ENCODE measurements at places on chromosomes 5 and 9. TPM values are rescaled to one million over a fixed set of nuclear protein-coding genes. Genes with fewer than 3 reads are reported as not detected.

DNA sequence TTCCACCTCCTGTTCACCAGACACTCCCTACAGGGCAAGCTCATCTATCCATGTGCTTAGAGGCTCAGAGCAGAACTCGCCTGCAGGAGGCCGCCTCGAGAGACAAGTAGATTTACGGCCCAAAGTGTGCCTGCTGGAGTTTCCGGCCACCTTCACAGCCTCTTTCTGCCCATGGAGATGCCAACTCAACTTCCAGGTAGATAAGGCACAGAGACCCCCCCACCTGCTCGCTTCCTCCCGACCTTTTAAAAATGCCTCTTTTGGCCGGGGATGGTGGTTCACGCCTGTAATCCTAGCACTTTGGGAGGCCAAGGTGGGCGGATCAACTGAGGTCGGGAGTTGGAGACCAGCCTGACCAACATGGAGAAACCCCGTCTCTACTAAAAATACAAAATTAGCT, 46.6 kb downstream of the EXD3 start:
- no peaks in the 10 kb centered on the region for H3K27me3 ChIP-seq
- no peak for DNase-seq
- H3K4me3 ChIP-seq, result no peak overlapping the region
- H3K27ac ChIP-seq, result no peak overlapping the region

GRCh38 chr5:166324372-166324771, 1967.1 kb upstream of the WWC1 start:
- no peak overlapping the region for H3K27ac ChIP-seq
- no peaks in the 10 kb centered on the region for H3K27me3 ChIP-seq
- no peaks in the 10 kb centered on the region for H3K4me1 ChIP-seq
- no peak overlapping the region for H3K4me3 ChIP-seq
- no peaks in the 10 kb centered on the region for H3K36me3 ChIP-seq

DNA sequence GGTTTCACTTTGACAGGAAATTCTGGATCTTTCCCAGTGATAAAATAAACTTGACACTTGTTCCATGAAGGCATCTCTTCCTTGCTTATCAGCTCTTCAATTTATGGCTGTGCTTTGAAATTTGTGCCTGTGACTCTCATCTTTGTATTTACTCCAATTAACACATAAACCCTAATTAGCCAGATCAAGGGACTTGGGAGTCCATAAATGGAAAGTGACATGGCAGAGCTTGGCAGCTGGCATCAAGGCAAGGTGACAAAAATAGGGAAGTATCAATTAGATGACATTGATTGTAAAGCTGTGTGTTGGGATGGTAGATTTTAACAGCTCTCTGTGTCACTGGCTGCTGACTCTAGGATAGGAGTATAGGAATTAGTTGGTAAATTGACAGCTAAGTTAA, 133.9 kb downstream of the PBX3 start:
- no peaks in the 10 kb centered on the region for H3K27me3 ChIP-seq
- no peak overlapping the region for H3K4me3 ChIP-seq
- no peaks in the 10 kb centered on the region for H3K36me3 ChIP-seq
- H3K4me1 ChIP-seq, result no peaks in the 10 kb centered on the region
- DNase-seq, result no peak

The VAV2 gene
- 48.4 TPM for polyA plus RNA-seq

GRCh38 chr5:135711911-135712310, 122.6 kb upstream of the SLC25A48 start:
- no peak overlapping the region for H3K4me3 ChIP-seq
- H3K27me3 ChIP-seq, result peaks cover 2% of the 10 kb centered on the region
- no peak for DNase-seq

The IRGM gene
- polyA plus RNA-seq, result 0.09 TPM

- no peak for DNase-seq
- H3K36me3 ChIP-seq, result no peaks in the 10 kb centered on the region
- H3K4me3 ChIP-seq, result no peak overlapping the region
- no peaks in the 10 kb centered on the region for H3K4me1 ChIP-seq
These were observed 38.8 kb upstream of the PRDM9 start for GRCh38 chr5:23468658-23469057.
